ENCODE measurements at places on chromosomes 11 and 22.
A peak's percentile ranks its signal among the peaks of the same experiment; 100 is the strongest.

- no peak for DNase-seq
These were observed 56.2 kb downstream of the GALNT18 start for GRCh38 chr11:11565636-11566035.

- no peak for DNase-seq
These were observed 3.8 kb downstream of the CFL1 start for GRCh38 chr11:65854161-65854592.

GRCh38 chr22:30314915-30315314 lies 11.8 kb downstream of the TBC1D10A start:
- DNase-seq, result peak; percentile 64

DNA sequence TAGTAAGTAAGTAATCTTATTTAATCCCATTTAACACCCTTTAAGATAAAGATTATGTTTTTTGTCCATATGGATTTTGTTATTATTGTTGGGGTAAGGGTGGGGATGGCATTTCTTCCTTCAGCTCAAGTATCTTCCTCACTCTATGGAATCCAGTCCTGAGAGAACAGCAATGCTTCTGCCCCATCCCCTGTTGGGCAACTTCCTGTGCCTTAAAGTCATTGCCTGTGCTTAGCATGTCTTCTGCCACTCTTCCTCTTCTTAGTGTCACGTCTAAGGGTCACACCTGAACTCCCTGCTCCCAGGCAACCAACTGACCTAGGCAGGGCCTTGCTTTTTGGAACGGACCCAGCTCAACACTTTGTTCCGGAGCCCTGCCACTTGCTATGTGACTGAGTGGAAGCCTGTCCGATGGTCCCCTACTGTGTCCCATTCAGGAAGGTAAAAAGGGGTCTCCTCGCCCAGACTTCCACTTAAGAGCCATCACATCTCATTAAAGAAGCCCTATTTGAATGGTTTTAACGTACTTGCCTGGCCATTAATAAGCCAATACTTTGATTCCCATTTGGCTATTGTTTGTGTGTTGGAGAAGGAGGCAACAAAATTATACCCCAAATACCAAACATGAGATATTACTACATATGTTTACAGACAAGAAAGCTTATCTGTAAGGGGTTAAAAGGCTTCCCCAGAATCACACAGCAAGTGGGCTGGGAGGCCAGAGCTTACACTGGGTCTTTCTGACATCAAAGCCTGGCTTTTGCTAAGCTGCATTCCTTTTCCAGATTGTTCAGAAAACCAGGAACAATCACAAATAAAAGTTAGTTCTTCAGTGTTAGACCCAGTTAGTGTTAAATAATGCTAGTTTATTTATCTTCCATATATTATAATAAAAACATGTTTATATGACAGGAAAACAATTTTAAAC lies 59.2 kb downstream of the RAB38 start:
- DNase-seq, result no peak

GRCh38 chr22:36184433-36185025 lies 17.1 kb downstream of the APOL4 start:
- DNase-seq, result no peak

GRCh38 chr22:35451592-35451991 lies 51.7 kb downstream of the MCM5 start:
- no peak for DNase-seq

- no peak for DNase-seq
These were observed 92.6 kb downstream of the OR5AK2 start for GRCh38 chr11:57081356-57081755.

DNA sequence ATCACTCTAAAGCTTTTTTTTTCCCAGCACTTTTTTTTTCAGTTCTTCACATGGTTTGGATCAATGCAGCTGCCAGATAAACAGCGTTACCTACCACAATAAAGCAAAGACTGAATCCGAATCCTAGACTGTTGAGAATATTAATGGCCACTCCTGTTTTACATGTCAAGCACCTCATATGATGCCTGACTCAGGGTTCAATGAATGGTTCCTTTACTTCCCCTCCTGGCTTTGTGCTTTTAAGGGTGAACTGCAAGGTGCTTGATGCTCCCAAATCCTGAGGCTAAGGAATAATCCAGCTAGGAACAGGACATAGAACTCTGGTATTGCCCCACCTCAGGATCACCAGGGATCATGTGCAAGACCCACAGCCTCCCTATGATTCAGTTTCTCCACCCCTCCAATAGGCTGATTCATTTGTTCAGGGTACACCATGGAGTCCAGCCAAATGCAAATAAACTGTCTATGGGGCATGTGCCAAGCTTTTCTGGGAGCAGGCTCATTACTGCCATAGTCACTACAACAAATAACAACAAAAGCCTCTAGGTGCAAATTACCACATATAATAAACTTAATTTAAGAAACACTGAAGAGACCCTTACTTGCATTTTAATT lies 104.3 kb downstream of the GAB2 start:
- peak; percentile 73 for DNase-seq

GRCh38 chr11:108199446-108200321 lies 22.8 kb downstream of the NPAT start:
- peak; percentile 79 for DNase-seq

All from suppressor macrophage treated with lipopolysaccharide for 4 hours (primary cell).